ENCODE measurements at places on chromosomes 2 and 18. TPM values are rescaled to one million over a fixed set of nuclear protein-coding genes. Genes with fewer than 3 reads are reported as not detected.

Gene SKA1
- 1.9 TPM for total RNA-seq

Gene ASXL3
- 123 TPM for total RNA-seq

Gene UGT1A10
- total RNA-seq, result not detected

Gene G6PC2
- not detected for total RNA-seq

Gene PECR
- 44.1 TPM for total RNA-seq

Gene MBOAT2
- total RNA-seq, result 241 TPM

Gene THUMPD2
- 18.2 TPM for total RNA-seq

Data from parietal lobe (tissue), 2 donors.